ENCODE measurements at places on chromosomes 5 and 9.

DNA sequence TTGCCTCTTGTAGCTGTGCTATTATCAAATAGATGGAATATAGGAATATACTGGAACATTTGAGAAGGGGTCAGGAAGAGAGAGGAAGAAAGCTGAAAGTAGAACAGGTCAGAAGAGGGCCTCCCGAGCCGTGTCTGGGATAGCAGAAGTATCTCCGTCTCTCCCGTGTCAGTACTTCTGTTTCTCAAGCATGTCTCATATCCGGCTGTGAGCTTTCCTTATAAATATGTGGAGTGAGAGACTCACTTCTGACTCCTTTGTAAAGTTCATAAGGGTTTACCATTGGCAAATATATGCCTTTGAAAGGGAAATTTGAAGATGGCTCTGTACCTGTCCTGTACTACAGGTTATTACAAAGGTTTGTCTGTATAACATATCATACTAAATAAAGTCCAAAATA is 50.3 kb downstream of the MOCS2 start:
- no peak for DNase-seq

DNA sequence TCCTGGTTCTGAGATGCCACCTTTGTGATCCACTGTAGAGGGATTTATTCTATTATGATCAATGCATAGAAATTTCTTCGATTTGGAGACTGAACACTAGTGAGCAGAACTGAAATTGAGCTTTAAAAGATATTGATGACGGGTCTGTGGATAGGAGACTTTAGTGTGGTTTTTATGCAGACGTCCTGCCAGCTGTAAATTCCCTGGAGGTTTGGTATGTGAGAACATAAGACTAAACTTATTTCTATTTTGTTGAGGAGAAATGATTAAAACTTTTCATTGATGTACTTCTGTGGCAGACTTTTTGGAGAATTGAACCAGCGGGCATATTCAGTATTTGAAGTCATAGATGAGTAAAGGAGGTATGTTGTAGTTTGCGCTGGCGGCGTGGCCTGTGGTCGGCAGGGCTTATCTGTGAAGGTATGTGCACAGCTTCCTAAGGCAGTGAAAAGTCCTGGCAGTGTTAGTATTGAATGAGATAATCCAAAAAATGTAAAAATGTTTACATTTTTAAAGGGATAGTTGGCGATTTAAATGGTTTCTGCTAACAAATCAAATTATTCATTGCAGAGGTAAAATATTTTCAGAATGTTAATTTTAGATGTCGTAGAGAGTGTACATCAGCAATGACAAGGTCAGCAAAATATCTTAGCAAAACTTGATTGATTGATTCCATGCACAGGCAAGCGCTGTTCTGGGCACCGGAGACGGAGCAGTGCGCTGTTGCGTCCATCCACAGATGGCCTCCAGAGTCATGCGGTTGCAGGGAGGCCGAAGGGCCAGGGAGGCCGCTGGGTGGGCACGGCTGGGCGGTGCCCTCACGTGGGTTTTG is 20.4 kb downstream of the TENT4A start:
- DNase-seq, result no peak

GRCh38 chr5:24363789-24364481 is 280.8 kb downstream of the CDH10 start:
- DNase-seq, result no peak

DNA sequence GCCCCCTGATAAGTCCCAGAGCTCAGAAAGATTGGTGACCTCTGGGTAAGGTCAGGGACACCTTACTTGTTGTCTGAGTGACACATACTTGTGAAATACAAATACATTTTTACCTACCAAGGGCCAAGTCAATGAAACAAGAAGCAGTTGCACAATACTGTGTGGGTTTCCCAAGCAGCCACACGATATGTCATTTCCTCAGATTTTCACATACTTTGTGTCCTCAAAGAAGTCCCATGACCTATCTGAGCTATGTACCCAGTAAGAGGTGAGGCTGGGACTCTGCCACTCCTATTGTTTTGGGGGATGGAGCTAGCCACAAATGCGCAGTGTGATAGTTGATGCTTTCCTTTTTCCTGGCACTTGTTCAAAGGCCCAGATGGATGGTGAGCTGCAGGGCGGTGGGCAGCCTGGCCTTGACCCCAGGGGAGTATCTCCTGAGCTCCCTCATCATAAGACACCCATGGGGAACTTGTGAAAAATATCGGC is 4.8 kb upstream of the SLC25A51 start:
- no peak for DNase-seq

DNA sequence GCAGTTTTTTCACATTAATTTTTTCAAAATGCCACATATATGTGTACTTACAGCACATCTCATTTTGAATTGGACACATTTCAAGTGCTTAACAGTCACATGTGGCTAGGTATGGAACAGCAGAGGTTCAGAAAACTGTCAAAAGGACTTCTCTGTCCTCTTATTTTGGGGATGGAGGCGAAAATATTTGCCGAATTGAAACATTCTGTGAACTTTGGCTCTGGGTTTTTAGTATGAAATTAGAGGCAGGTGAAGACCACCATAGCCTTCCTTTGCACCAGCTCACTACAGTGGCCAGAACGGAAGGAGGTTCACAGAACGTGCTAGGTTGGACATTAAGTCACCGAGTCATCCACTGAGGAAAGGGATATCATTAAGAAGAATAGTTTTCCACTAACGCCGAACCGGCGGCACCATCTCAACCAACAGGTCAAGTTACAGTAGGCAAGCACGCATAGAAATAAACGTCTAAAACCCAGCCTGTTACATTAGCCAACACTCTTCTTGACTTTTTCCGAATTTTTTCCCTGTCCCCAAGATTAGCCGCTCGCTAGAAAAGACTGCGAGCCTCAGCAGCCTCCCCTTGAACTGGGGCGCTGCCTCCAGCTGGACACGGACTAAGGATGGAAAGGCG is 1.8 kb upstream of the TLE4 start:
- DNase-seq, result no peak

GRCh38 chr5:94310833-94311232 is 307.6 kb downstream of the KIAA0825 start:
- DNase-seq, result no peak

DNA sequence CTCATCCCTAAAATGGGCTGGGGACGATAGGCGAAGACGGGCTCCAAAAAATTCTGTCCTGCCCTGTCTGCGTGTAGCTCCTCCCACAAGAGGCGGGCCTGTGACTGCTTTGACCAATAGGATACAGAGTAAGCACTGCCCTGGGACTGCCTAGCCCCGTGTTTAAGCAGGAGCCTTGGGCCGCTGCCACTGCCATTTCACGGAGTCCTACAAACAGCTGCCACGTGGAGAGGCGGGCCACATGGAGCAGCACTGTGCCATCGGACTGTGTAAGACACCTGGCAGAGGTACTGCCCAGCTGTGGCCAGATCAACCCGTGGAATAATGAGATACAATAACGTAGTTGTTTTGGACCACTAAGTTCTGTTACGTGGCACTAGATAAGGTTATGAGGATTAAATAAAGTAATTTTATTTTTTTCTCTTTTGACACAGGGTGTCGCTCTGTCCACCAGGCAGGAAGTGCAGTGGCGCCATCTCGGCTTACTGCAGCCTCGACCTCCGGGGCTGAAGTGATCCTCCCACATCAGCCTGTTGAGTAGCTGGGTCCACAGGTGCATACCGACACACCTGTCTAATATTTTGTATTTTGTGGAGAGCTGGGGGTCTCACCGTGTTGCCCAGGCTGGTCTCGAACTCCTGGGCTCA is 87.2 kb downstream of the LMNB1 start:
- DNase-seq, result no peak

DNA sequence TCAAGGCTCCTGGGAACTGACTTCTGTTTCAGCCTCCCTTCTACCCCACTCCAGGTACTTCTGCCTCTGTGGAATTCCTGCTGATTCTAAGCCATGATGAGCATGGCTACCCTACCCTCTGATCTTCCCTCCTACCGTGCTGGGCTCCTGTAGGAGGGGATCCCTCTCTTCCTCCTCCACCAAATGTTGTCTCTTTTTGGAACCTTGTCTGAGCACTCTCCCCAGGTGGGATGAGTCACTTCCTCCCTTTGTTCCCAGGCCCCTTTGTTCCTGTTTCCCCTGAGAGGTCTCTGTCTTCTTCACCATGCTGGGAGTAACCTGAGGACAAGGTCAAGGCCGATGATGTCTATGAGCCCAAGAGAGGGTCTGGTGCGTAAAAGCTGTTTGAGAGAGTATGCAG is 213.2 kb downstream of the GABBR2 start:
- DNase-seq, result no peak

GRCh38 chr5:56699538-56699937 is 115.8 kb upstream of the MAP3K1 start:
- DNase-seq, result no peak

- no peak for DNase-seq
Measured at GRCh38 chr5:18090177-18090576, 455.9 kb downstream of the TAF11L14 start.

- no peak for DNase-seq
Measured at GRCh38 chr5:127942246-127943060, 141.1 kb upstream of the SLC12A2 start.

GRCh38 chr5:172688349-172689217 is 47.5 kb downstream of the NEURL1B start:
- no peak for DNase-seq

GRCh38 chr9:122463828-122464632 is 13.7 kb downstream of the OR1J1 start:
- DNase-seq, result no peak

- DNase-seq, result no peak
Measured at GRCh38 chr5:118956727-118957126, 31.6 kb downstream of the DTWD2 start.

- DNase-seq, result no peak
Measured at GRCh38 chr5:133820507-133820906, 147.9 kb downstream of the C5orf15 start.

Measured in cortex of kidney (tissue), 1 donor.